ENCODE measurements at places on chromosomes 11 and 22. TPM values are rescaled to one million over a fixed set of nuclear protein-coding genes. Genes with fewer than 3 reads are reported as not detected.

DNA sequence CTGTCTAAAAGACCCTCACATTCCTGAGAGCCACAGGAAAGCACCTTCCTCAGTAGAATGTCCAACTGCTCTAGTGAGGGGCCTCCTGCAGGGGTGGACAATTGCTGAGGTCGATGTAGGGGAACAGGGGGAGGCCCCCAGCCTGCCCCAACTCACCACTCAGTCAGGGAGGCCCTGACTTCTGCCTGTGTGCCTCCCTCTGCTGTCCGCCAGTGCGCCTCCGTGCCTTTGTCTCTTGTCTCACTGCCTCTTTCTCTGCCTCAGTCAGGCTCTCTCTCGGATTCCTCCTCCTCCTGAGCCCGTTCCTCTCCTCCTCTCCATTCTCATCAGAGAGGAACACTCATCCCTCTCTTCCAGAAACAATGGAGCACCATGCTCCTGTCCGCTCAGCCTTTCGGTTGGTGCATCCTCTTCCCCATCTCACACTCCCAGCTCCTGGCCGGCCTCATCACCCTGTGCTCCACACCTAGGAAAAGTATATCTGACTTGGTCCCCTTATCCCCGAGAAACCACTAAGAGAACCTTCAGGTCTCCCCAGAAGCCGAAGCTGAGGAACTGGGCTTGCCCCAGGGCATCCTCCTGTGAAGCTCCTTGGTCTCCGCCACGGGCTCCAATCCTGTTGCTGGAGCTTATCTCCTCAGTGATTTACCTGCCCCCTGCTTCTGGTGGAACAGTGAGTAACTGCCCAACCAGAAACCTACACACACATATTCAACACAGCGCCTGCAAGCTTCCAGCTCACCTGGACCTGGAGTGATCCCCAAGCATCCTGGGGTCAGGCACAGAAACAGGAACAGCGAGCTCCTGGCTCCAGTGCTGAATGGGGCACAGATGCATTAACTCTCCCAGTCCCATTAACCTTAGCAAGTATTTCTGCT, 2.3 kb downstream of the B3GAT1 start:
- DNase-seq = no peak

DNA sequence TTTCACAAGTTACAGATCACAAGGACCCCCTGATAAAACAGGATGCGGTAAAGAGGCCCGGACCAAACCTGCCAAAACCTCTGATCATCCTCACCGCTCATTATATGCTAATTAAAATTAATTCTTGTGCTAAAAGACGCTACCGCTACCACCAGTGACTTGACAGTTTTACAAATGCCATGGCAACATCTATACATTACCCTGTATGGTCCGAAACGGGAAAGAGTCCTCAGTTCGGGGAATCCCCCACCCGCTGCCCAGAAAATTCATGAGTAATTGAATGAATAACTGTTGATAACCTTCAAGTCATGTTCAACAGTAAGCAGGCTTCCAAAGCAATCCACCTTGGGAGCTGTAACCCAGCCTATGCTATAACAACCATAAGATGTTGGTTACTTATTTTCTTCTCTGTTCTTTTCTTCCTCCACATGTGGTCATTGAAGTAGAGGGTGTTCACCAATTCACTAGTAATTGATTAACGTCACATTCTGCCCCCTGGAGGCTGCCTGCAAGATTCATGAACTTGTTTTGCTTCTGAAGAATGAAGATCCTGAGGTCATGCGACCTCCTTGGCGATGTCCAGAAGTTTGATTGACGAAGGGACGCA, 20.6 kb downstream of the APOBEC3H start:
- DNase-seq = no peak

DNA sequence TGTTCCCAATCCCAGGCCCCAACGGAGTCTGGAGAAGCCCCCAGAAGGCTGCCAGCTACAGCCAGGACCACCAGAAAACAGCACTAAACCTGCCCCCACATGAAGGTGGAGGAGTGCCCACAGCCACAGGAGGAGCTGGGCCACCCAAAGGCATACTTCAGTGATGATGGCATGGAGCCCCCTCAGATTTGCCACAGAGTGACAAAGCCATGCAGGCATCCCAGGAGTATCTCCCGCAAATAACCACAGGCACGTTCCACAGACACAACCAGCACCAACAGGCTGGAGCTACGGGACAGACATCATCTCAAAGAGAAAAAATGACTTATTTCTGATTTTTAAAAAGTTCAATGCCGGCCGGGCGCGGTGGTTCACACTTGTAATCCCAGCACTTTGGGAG, 10.6 kb downstream of the CARS1 start:
- DNase-seq = no peak

- no peak for DNase-seq
Measured at GRCh38 chr11:72908032-72908676, 93.9 kb downstream of the ATG16L2 start.

- DNase-seq = no peak
Measured at GRCh38 chr22:42803389-42803788, 53.7 kb downstream of the ARFGAP3 start.

GRCh38 chr11:64436000-64436399, 77.0 kb downstream of the RPS6KA4 start:
- DNase-seq = no peak

DNA sequence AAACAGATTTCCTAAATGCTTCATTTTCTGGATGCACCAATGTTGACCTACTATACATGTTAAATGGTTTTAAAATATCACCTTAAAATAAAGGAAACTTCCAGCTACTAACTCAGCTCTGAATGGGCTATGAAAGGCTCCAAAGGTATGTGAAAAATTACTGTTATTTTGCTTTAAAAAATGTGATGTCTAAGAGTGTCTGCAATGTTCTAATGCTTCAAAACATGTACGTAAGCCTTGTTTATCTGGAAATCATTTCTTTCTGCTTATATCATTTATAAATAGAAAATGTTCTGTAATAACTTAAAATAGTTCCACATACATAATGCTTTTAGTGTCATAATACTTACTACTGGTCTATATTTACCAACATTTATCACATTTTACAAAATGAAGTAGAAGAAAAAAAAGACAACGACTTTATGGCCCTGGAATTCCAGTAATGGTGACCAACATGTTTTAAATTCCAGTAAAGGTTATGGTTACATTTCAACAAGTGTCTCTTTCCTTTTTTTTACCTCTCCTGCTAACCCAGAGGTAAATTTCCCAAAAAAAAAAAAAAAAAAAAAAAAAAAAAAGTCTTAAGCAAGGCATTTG, 2.5 kb downstream of the BDNF start:
- no peak for DNase-seq

DRG1 gene
- total RNA-seq = 67.3 TPM

GRCh38 chr22:43172191-43172590, 14.7 kb downstream of the TTLL12 start:
- DNase-seq = no peak

DNA sequence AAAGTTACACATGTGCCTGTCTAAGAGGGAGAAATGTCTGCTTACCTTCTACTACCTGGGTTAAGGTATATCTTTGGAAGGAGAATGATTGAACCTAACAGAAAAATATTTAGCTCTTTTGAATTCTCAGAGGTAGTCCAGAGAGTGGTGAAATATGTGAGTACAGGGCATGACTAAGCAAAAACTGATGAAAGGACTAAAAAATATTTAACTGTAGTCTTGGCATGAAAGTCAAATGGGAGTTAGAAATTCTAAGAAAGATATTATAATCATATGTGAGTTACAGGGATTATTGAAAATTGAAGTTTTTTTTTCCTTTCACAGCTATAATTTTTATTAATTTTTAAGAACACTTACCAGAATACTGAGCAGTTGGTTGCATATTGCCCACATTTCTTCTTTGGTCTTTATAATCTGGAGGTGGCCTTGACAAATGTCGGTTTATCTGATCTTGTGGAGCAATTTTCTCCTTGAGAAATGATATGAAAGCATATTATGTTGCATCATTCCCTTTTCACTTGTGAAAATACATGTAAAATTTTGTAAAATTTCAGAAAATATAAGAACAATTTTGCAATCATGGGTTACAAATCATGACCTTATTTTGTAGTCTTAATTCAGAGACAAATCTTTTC, 61.4 kb upstream of the MTMR2 start:
- no peak for DNase-seq

TRIM51 gene
- not detected for total RNA-seq

DNA sequence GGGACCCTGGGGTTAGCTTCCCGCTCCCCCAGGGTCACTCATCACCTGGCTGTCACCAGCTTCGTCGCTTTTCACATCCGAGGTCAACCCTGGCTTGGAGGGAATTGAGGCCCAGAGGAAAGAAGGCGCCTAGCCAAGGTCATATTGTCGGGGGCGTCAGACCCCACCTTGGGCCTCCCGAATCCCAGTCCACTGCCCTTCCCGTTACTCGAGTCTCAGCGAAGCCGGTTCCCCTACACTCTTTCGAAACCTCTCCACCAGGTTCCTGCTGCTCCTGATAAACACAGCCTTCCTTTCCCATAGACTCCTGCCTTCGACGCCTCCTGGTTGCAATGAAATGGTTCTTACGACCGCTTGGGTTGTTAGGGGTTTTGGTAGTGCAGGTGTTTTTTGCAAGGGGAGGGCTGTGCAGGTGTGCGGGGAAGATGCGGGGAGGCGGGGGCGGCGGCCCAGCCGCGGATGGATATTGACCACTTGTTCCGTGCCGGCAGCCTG, 642 bp downstream of the NAA40 start:
- no peak for DNase-seq

OR52A1 gene
- total RNA-seq = not detected

- no peak for DNase-seq
Measured at GRCh38 chr22:34645375-34645774, 420.6 kb upstream of the ISX start.

KCTD17 gene
- 6.2 TPM for total RNA-seq

GRCh38 chr11:131609921-131610320, 239.5 kb downstream of the NTM start:
- DNase-seq = no peak

DNA sequence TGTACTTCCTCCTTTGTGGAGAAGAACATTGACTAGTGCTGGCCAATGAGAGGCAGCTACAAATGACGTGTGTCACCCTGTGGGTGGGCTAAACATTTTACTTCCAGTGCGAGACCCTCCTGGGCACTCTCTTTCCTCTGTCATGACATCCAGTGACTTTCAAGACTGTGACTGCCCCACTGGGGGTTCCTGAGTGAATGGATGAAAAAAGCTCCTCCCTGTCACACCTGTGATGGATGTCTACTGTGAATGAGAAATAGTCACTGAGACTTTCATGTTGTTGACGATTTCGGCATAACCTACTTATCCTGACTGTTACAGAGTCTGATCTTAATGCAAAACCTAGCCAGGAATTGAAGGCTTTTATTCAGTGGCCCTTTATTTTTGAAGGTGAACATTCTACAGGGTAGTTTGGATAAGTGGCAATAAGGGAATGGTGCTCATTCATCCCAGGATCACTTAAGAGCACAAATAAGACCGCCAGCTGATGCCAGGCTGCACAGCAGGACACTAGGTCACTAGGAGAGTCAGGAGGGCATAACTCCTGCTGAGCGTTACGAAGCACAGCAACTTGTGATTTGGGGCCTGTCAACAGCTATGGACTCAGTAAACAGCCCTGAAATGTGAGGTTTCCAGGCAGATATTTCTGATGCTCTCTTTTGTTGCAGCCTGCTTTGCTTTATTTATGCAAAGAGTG, 636.6 kb downstream of the NTM start:
- no peak for DNase-seq

GRCh38 chr22:19398206-19398605, 33.3 kb downstream of the HIRA start:
- DNase-seq = no peak

GRCh38 chr11:99327527-99327926, 306.8 kb downstream of the CNTN5 start:
- DNase-seq = no peak

DNA sequence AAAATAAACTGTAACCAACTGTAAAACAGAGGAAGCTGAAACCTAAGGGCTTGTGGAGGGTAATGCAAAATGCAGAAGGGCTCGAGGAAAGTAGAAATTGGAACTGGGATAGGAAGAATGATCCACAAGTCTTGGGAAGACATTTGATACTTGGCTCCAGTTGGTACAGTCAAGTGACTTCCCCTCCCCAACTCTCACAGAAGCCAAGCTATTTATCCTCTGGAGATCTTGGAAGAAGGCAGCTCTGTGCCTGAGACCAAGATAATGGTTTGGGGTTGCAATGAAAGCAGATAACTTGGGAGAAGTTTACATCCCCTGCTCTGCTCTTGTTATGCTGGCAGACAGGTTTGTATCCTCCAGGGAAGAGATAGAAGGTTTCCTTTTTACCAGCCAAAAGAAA, 198.9 kb upstream of the ZC3H12C start:
- no peak for DNase-seq

DNA sequence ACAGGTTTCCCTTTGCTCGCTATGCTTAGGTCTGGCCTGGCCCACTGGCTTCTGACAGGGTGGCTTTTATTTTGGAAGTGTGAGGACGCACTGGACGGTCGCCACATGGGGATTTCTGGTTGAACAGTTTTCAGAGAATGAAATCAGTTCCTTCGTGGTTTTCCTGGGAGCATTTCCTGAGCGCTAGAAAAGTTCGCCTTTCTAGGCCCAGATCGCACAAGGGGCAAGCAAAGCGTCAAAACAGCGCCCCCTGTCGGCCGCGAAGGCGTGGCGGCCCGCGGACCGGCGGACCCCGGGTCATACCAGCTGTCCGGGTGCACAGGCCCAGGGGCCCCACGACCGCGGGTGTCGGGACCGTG, 12.7 kb upstream of the CYP2R1 start:
- peak; percentile 2 for DNase-seq

DNA sequence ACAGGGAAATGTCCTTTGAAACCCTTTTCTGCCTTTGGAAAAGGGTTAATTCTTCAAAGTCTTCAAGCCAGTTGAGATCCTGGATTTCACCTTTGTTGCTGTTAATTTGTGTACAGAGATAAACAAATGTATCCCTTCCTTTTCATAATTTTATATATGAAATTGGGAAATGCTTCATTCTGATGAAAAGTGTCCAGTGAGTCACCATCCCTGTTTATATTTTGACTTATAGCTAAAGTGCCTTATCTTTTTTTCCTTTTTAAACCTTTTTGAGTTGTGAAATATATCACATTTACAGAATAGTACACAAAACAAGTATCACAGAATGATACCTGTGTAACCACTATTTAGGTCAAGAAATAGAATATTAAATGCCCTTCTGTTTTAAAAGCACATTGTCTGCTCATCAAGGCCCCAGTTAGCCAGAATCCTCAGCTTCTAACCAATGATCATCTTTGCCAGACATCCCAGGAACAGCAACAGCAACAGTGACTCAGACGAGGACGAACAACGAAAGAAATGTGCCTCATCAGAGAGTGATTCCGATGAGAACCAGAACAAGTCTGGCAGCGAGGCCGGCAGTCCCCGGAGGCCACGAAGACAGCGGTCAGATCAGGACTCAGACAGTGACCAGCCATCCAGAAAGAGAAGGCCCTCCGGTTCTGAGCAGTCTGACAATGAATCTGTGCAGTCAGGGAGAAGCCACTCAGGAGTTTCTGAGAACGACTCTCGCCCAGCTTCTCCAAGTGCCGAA, 27.3 kb downstream of the CTR9 start:
- DNase-seq = no peak
